ENCODE measurements at places on chromosomes 6 and 20.

DNA sequence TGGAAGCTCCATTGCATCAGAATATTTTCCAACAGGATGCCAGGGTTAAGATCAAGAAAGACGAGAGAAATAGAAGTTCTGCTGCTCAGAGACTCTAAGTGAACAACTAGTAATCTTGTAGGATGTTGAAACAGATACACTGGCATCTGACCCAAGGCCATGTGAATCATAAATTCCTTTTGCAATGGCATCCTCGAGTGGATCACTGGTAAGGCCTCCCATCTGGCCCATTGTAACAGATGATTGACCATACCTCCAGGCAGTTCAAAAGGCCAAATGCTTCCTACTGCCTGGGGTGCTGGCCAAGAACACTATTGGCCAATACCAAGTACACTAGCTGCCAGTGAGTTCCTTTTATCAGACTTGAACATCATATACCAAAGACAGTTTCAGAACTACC is 9.9 kb upstream of the SLC17A3 start:
- no peak for DNase-seq

GRCh38 chr20:40948465-40949267 is 80.0 kb upstream of the TOP1 start:
- DNase-seq = no peak

DNA sequence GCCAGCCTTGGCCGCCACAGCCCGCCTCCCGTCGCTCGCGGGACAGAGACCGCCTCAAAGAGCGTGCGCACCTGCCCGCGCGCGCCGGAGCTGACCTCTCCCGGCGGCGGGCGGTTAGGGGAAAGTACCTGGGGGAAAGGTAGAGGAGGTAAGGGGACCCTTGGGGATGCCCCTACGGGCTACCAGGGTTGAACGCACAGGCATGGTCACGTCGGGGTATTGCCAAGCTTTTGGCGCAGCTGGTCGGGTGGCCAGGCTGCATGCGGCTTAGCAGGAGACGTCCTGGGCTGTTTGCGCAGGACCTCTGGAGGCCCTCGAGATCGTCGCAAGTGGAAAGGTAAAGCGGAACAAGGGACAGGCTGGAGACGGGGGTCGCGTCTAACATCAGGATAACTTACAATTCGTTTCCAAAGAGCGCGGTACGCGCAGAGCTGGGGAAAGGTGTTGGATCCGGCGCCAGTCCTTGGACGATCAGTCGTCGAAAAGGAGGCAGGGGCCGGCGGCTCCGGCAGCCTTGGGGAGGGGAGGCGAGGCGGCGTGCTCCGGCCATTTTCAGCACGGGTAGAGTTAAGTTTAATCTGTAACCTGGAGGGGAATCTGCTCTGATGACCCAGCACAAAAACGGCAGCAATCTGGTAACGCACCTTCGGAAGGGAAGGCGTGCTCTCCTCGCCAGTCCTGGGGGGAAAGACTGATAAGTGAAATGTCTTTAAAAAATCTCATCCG is 9.0 kb downstream of the GNAS-AS1 start:
- DNase-seq = no peak

GRCh38 chr6:7145885-7146828 is 38.4 kb downstream of the RREB1 start:
- no peak for DNase-seq

DNA sequence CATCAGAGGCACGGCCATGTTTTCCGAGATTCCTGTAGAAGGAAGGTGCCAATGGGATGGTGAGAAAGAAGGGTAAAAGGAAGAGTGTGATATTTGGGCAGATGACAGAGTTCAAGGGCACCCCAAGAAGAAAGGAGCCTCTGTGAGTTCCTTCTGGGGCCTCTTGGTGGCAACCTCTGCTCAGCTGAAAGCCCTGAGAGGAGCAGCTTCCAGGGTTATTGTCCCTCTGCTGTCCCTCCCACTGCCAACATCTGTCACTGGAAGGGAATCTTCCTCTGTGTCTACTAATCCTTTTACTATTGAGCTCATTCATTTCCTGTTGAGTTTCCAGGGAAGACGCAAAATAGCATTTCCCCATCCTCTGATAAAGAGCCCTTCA is 40.0 kb upstream of the KCNK16 start:
- peak; percentile 28 for DNase-seq

DNA sequence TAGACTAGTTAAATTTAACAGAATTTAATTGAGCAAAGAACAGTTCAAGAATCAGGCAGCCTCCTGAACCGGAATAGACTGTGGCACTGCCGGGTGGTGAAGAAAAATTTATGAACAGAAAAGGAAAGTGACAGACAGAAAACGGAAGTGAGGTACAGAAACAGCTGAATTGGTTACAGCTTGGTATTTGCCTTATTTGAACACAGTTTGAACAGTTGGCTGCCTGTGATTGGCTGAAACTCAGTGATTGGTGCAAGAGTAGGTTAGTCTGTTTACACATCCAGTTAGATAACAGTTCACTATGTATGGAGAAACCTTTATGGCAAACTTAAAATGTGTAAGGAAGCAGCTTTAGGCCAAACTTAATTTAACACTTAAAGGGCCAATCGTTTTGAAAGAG is 116.0 kb upstream of the CITED2 start:
- no peak for DNase-seq

GRCh38 chr6:86192123-86192522 is 549.4 kb upstream of the SYNCRIP start:
- peak; percentile 8 for DNase-seq

All from HEK293T (cell line).